ENCODE measurements at places on chromosomes 5 and 9.
A peak's percentile ranks its signal among the peaks of the same experiment; 100 is the strongest.

GRCh38 chr5:177440211-177440989 lies 6.2 kb upstream of the PRR7 start:
- peak overlapping the region; percentile 75 for H3K27ac ChIP-seq
- peaks cover 35% of the 10 kb centered on the region for H3K36me3 ChIP-seq
- peaks cover 18% of the 10 kb centered on the region for H3K4me1 ChIP-seq
- DNase-seq: no peak
- H3K27me3 ChIP-seq: no peaks in the 10 kb centered on the region

DNA sequence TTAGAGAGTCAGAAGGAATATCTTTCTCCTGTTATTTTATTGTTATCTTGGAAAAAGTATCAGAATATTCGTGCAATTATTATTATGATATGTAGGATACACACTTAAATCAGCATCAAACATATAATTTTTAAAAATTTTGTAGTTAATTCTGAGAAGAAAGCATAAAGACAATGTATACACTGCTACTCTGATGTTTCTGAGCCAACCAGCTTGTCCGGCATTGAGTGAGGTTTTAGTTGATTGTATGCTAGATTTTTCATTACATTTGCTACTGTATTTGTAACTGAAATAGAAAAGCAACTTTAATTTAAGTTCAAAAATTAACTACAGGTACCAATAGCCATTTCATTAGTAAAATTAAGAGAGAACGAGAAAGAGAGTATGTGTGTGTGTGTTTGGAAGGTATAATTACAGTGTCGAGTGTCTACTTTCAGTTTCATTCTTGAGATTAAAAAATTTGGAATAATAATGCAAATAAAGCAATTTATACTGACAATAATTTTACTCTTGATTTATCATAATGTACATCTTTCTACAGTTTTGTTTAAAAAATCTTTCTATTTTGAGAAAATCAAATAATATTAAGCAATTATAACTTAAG lies 160.4 kb upstream of the CDH12 start:
- H3K4me3 ChIP-seq: no peak overlapping the region
- H3K27ac ChIP-seq: no peak overlapping the region
- H3K27me3 ChIP-seq: peaks cover under 1% of the 10 kb centered on the region
- H3K4me1 ChIP-seq: peaks cover 3% of the 10 kb centered on the region

GRCh38 chr9:115157245-115157674 lies 39.3 kb upstream of the TNC start:
- DNase-seq: no peak
- no peaks in the 10 kb centered on the region for H3K4me1 ChIP-seq
- H3K27ac ChIP-seq: no peak overlapping the region
- no peak overlapping the region for H3K4me3 ChIP-seq

- H3K36me3 ChIP-seq: no peaks in the 10 kb centered on the region
- H3K4me3 ChIP-seq: no peak overlapping the region
- DNase-seq: no peak
- H3K27me3 ChIP-seq: no peaks in the 10 kb centered on the region
- no peaks in the 10 kb centered on the region for H3K4me1 ChIP-seq
These were observed 166.9 kb upstream of the CCNH start for GRCh38 chr5:87579678-87580077.

- no peak overlapping the region for H3K27ac ChIP-seq
- peaks cover 48% of the 10 kb centered on the region for H3K4me1 ChIP-seq
- H3K4me3 ChIP-seq: peak overlapping the region; percentile 95
- peaks cover 45% of the 10 kb centered on the region for H3K27me3 ChIP-seq
- DNase-seq: no peak
These were observed 3.8 kb downstream of the SMARCA2 start for GRCh38 chr9:2018764-2019558.

- H3K36me3 ChIP-seq: no peaks in the 10 kb centered on the region
- peaks cover 4% of the 10 kb centered on the region for H3K27me3 ChIP-seq
- peaks cover 28% of the 10 kb centered on the region for H3K4me1 ChIP-seq
These were observed 264.2 kb downstream of the MAST4 start for GRCh38 chr5:66860199-66860975.

DNA sequence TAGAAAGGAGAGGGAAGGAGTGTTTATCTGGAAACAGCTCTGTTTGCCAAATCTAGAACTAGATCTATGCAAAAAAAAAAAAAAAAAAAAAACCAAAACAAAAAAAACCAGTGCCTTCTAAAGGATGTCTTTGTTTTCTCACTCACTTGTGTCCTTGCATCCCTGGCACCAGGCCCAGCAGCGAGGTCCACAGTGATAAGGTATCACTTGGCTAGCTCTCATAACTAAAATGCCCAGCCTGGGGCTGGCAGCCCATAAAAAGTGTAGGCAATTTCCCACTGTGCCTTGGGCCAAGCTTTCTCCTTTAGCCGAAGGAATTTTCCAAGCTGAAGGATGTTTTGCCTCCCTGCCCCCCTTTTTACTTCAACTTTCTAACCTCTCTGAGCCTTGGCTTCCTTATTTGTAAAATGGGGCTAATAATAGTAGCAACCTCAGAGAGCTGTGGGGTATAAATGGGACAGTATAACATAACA lies 20.8 kb downstream of the RGS3 start:
- no peak for DNase-seq
- H3K27me3 ChIP-seq: peaks cover 4% of the 10 kb centered on the region
- no peak overlapping the region for H3K27ac ChIP-seq
- H3K4me1 ChIP-seq: no peaks in the 10 kb centered on the region
- peaks cover 5% of the 10 kb centered on the region for H3K36me3 ChIP-seq
- no peak overlapping the region for H3K4me3 ChIP-seq

DNA sequence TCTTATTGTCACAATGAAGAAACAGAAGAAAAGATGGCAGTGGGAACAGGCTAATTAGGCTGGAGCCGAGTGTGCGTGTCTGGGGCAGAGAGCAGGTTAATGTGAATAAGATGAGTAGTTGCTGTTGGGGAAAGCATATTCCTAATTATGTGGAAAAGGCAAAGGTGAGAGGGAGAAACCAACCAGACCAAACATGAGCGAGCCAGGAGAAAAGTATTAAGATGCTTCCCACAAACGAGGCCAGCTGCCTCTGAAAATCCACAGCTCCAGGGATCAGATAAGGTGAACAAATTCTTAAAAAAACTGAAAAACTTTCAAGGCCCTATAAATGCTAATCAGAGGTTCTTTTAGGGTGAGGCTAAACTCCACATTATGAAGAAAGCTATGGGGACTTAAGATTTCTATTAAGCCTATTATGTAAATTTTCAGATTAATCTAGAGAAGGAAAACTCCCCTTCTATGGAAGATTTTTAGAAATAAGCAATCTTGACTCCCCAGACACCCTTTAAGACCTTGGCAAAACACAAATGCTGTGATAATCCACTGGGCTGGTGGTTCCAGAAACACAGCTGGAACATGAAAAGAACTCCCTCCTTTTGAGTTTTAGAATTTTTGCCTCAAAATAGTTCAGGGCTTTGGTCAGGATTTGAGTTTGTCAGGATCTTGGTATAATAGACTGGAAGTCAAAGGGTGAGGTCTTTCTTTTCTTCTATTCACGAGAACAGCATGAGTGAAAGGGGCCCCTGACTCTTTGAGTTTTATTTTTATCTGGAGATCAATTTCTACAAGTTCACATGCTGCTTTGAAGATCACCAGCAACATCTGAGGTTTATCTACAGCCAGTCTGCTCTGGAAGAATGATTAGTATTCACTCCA lies 238.1 kb downstream of the SPOCK1 start:
- H3K36me3 ChIP-seq: no peaks in the 10 kb centered on the region
- no peak for DNase-seq
- H3K27me3 ChIP-seq: peaks cover 3% of the 10 kb centered on the region
- no peak overlapping the region for H3K4me3 ChIP-seq

DNA sequence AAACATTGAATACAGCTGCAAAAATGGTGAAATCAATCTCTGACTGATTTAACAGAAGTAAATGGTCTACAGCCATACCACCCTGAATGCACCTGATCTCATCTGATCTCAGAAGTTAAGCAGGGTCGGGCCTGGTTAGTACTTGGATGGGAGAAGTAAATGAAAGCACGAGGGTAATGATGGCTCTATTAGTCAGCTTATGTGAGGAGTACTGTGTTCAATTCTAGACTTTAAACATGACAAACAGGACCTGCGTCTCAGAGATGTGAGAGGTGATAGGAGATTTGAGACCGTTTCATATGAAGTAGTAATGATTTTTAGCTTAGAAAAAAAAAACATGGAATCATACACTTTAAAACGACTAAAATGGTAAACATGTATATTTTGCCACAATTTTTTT lies 77.1 kb upstream of the SUSD1 start:
- H3K36me3 ChIP-seq: peaks cover 16% of the 10 kb centered on the region
- H3K27ac ChIP-seq: no peak overlapping the region
- H3K4me3 ChIP-seq: no peak overlapping the region

- H3K4me1 ChIP-seq: peaks cover 18% of the 10 kb centered on the region
- peaks cover 6% of the 10 kb centered on the region for H3K27me3 ChIP-seq
- no peak overlapping the region for H3K27ac ChIP-seq
- DNase-seq: no peak
- no peak overlapping the region for H3K4me3 ChIP-seq
- no peaks in the 10 kb centered on the region for H3K36me3 ChIP-seq
These were observed 66.3 kb upstream of the FANCC start for GRCh38 chr9:95383845-95384244.

DNA sequence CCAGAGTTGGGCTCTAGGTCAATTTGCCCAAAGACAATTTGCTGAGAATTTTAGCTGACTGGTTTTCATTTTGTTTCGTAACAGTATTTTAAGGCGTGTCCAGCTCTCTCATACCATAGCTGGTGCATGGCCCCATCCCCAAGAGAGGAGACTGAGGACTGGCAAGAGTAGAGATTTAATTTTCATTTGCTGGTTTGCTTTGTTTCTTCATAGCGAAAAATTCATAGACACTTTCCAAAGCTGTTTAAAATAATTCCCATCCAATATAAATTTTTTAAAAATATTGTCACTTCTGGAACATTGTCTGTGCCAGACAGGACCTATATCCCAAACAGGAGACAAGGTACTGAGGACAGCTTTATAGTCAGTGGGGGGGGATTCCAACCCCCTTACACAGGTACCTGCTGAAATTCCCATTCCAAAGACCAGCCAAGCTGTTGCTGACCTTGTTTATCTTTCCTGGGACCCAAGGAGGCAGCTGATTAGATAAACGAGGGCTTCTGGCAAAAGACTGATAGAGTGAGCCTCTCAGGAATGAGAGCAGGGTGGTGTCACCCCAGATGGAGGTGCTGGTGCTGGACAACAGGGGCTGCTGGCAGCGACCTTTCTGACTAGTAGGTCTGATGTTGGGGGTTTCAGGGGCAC lies 6.8 kb upstream of the ANGPTL2 start:
- DNase-seq: no peak
- no peak overlapping the region for H3K4me3 ChIP-seq
- H3K27me3 ChIP-seq: no peaks in the 10 kb centered on the region
- peaks cover 43% of the 10 kb centered on the region for H3K4me1 ChIP-seq
- no peaks in the 10 kb centered on the region for H3K36me3 ChIP-seq

- DNase-seq: no peak
- no peaks in the 10 kb centered on the region for H3K36me3 ChIP-seq
- peaks cover 11% of the 10 kb centered on the region for H3K27me3 ChIP-seq
- peaks cover 41% of the 10 kb centered on the region for H3K4me1 ChIP-seq
These were observed 5.1 kb downstream of the MLANA start for GRCh38 chr9:5895782-5896181.

GRCh38 chr9:123883634-123884033 lies 46.3 kb downstream of the DENND1A start:
- peaks cover 25% of the 10 kb centered on the region for H3K36me3 ChIP-seq
- no peak overlapping the region for H3K27ac ChIP-seq
- H3K27me3 ChIP-seq: peaks cover 3% of the 10 kb centered on the region

DNA sequence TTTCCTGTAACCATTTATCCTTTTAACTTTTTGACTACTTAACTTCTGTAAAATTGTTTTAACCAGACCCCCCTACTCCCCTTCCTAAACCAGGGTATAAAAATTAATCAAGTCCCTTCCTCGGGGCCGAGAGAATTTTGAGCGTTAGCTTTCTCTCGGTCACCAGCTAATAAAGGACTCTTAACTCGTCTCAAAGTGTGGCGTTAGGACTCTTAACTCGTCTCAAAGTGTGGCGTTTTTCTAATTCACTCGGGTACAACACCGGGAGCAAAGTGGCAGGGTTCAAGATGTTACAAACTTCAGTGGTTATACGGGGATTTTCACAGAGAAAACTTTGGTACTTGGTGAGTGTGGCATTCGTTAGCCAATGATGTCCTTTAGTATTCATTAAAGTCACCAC lies 39.7 kb upstream of the PPP1R26 start:
- H3K4me3 ChIP-seq: no peak overlapping the region
- no peak for DNase-seq
- peaks cover 18% of the 10 kb centered on the region for H3K36me3 ChIP-seq
- peaks cover 58% of the 10 kb centered on the region for H3K4me1 ChIP-seq

- H3K4me3 ChIP-seq: no peak overlapping the region
- peaks cover 28% of the 10 kb centered on the region for H3K27me3 ChIP-seq
These were observed 304.4 kb upstream of the IRX4 start for GRCh38 chr5:2187156-2187555.

- H3K27ac ChIP-seq: no peak overlapping the region
- no peak overlapping the region for H3K4me3 ChIP-seq
- peaks cover 75% of the 10 kb centered on the region for H3K27me3 ChIP-seq
- H3K4me1 ChIP-seq: peaks cover 35% of the 10 kb centered on the region
- H3K36me3 ChIP-seq: no peaks in the 10 kb centered on the region
These were observed 123.2 kb downstream of the RMI1 start for GRCh38 chr9:84103651-84104377.

DNA sequence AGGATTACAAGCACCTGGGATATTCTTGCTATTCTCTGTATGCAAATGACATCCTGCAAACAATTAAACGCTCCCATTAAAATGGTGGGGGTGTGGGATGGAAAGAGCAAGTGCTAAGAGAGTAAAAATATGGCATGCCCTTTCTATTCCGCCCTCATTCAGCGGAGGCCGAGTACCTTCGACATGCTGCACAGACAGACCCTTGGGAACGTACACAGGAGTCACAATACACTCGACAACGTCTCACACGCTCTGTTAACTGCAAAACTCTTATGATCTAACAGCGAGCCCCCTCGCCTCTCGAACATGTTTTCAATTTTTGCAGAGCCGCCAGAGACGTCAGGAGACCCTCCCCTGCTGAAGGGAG lies 322.2 kb downstream of the CEMIP2 start:
- peaks cover 23% of the 10 kb centered on the region for H3K4me1 ChIP-seq
- no peak for DNase-seq
- peak overlapping the region; percentile 83 for H3K4me3 ChIP-seq
- H3K36me3 ChIP-seq: no peaks in the 10 kb centered on the region

- H3K36me3 ChIP-seq: peaks cover 4% of the 10 kb centered on the region
- H3K27me3 ChIP-seq: peaks cover 13% of the 10 kb centered on the region
- peak overlapping the region; percentile 7 for H3K27ac ChIP-seq
- no peak overlapping the region for H3K4me3 ChIP-seq
- no peak for DNase-seq
These were observed 6.6 kb downstream of the GALNT10 start for GRCh38 chr5:154196955-154197652.

GRCh38 chr9:135525241-135526088 lies 4.2 kb downstream of the LCN1 start:
- no peak overlapping the region for H3K4me3 ChIP-seq
- H3K4me1 ChIP-seq: peaks cover 32% of the 10 kb centered on the region
- H3K27ac ChIP-seq: no peak overlapping the region
- H3K27me3 ChIP-seq: peaks cover 12% of the 10 kb centered on the region
- no peaks in the 10 kb centered on the region for H3K36me3 ChIP-seq
